ENCODE measurements at places on chromosomes 6 and 20.

GRCh38 chr6:66628917-66629316, 921.9 kb upstream of the EYS start:
- no peak for DNase-seq

DNA sequence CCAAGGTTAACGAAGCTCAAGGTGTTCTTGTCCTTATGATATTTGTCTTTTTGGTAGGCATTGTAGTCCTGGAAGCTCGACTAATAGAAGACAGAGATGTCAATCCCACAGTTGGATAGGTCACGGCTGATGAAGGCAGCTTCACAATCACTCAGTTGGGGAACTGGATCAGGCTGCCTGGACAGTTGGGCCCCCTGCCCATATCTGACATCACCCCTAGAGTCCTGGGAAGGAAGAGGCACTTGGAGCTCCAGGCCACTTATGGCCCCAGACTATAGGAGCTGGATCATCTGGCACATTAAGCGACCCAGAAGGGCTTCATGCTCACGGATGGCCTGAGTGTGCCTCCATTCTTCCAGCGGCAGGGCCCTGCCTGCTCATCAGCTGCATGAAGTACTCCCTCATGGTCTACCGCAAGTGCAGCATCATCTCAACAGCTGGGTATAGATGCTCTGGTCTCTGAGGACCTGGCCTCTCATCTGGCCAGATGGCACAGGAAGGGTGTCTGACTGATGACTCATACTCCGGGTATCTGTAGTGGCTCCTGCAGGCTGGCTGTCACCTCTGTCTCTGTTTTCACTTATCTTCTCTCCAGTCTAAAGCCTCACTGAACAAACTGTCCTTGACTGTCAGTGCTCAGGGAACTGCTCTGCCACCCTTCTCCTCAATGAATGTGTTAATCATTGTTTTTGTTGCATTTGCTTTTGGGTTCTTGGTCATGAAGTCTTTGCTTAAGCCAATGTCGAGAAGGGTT, 29.2 kb upstream of the SSR1 start:
- no peak for DNase-seq

DNA sequence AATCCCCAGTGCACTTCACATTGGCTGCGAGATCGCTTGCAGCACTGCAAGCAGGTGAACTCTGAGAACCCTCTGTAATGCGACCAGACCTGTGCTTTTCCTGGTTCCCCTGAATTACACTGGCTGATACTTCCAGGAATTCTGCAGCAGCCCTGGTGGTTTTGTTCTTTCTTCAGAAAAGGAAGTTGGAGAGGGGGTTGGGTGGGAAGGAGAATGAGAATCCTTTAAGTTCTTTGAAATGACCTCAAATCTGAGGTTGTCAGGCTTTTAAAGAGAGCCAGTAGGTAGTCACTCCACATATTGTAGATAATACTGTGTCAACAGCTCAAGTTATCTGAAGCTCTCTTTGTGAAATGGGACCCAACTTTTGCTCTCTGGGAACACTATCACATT, 62.4 kb downstream of the GCNT2 start:
- no peak for DNase-seq

- DNase-seq = no peak
Measured at GRCh38 chr20:60505423-60505822, 547.2 kb downstream of the CDH26 start.

DNA sequence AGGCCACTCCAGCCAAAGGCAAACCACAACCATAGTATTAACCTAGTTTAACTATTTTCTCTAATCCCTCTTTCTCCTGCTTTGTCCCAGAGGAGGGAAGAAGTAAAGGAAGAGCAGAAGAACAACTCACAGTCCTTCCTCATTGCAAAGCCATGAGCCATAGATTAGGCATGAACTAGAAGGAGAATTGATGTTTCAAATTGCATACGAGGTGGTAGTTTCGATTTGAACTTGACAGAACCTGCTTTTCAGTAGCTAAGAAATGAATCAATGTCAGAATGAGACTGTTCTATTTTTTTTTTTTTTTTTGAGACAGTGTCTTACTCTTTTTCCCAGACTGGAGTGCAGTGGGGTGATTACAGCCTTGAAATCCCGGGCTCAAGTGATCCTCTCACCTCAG, 48.3 kb downstream of the PROKR2 start:
- no peak for DNase-seq

DNA sequence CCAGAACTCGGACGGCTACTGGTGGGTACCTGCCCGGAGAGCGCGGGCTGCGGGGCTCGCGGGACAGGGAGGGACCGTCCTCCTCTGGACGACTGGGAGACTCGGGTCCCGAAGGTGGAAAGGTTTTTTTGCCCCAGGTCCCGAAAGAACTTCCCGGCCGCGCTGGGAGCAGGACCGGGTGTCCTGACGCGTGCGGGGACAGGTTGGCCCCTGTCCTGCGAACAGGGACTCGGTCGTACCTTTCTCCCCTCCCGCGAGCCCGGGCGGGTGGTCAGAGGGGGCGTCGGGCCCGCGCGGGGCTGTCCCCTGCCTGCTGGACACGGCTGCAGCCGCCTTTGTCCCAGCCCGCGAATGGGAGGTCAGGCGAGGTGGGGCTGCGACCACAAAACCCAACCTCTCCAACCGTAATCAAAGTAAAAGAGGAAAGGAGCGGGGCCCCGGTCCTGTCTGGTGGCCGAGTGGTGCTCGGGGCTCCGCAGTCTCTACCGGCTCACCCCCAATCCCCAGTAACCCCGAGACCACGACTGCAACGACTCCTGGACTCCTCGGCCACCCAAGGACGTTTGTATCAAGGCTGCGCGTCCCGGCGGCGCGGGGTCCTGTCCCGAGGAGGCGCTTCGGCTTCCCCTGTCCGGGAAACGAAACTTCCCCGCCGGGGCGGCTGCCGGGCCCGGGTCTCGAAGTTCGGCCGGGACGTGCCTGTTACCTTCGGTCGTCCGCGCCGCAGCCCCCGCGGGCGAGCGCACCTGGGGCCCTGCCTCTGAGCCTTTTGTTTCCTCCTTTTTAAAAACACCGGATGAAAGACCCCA, 798 bp downstream of the DSP start:
- peak; percentile 20 for DNase-seq

DNA sequence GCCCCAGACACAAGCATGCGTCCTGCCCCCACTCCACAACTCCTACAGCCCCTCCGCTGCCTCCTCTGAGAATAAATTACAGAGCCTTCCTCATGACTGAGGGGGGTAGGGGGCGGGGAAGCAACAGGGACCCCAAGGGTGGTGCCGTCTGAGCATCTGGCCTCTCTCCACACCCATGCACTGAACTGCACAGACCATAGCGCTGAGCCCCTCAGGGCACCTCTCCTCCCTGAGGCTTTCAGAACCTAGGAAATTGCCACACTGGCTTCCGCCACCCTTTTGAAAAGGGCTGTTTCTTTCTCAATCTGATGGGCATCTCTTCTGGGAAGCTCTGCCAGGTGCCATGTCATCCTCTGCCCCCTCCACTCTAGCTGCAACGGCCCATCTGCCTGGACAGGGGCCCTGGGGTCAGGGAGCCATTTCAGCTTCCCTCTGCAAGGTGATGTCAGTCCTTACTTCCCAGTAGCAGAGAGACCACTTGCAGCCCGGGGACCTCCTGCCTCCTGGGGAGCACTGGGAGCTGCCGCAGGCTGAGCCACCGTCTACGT, 2.5 kb downstream of the CST7 start:
- no peak for DNase-seq

- DNase-seq = no peak
Measured at GRCh38 chr6:57029213-57029612, 17.3 kb upstream of the KIAA1586 start.

DNA sequence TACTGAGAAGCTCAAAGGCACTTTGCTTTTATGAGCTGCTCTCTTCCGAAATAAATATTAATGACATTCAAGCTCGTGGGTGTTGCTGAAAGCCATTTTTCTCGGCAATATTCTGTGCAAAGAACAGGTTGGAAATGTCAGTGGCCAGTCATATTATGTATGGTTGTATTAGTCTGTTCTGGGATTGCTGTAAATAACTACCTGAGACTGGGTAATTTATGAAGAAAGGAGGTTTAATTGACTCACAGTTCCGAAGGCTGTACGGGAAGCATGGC, 32.1 kb downstream of the TUBB2B start:
- DNase-seq = no peak

DNA sequence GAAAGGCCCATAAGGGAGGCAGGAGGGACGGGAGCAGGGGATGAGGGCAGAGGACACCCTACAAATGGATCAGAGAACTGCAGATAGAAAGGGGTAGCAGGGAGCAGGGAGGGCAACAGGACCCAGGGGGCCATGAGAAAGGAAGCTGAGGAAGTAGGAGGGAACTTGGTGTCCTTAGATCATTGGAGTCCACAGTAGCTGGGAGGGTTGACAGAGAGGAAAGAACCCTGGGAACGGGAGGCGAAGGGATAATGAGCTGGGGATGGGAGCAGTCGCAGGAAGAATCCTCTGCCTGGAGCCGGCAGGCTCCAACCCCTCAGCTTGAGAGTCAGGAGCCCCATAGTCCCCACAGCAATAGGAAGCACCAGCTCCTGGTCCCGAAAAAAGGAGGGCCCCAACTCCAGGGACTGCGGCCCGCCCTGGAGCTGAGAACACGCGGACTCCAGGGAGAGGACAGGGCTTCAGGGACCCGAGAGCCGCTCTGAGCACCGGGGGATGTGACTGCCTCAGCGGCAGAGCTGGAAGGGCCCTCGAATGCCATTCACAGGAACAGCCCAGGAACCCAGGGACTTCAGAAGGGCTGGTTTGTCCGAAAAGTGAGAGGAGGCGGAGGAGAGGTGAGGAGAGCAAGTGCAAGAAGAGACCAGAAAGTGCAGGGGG, 32.7 kb downstream of the HLA-A start:
- peak; percentile 12 for DNase-seq

DNA sequence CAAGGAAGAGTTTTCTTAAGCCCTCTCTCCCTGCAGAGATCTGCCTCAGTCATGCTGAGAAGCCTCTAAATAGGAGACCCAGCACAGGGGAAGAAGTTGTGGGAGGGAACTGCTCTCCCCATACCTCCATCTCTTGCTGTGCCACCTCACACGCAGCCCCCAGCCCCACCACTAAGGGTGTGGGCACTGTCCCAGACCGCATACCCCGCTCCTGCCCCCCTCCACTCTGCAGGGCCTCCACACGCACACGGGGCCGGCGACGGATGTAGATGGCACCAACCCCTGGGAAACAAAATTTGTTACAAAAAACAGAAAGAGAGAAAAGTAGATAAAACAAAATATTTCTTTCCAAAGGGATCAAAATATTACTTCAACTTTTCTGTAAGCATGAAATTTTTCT, 10.2 kb upstream of the CPNE1 start:
- no peak for DNase-seq

GRCh38 chr20:23289724-23290395, 60.7 kb upstream of the NXT1 start:
- DNase-seq = no peak

- DNase-seq = no peak
Measured at GRCh38 chr6:46144270-46144669, 14.5 kb downstream of the ENPP4 start.

DNA sequence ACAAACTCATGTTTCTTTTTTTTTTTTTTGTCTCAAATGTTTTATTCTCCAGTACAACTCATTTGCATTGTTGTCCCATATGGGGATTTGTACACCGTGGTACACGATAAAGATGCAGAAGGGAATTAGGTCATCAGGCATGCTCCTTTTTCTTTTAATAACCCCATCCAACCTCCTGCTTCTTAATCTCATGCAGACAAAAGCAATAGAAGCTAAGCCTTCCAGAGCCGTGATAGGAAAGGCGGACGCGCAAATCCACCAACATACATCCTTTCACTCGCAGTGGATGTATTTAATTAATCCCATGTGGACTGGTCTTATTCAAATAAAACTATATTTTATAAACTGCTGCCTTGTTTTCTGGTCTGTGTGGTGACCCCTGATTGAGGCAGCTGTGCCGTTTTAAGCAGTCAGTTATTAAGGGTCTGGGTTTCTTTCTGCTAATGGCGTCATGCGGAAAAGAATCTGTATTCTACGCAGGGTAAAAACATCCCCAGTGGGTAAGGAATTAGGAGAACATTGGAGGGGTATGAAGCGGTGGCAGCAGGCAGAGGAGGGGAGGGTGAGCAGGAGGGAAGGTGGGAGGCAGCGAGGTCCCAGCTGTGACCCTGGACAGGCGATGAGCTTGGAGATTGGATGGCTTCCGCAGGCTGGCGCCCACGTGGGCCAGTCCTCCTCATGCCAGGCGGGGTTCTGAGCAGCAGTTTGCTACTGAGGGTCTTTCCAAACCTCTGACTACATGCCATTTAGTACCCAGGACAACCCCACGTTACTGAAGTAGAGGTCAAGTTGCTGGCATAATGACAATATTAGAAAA, 172.8 kb downstream of the LINC00237 start:
- no peak for DNase-seq

DNA sequence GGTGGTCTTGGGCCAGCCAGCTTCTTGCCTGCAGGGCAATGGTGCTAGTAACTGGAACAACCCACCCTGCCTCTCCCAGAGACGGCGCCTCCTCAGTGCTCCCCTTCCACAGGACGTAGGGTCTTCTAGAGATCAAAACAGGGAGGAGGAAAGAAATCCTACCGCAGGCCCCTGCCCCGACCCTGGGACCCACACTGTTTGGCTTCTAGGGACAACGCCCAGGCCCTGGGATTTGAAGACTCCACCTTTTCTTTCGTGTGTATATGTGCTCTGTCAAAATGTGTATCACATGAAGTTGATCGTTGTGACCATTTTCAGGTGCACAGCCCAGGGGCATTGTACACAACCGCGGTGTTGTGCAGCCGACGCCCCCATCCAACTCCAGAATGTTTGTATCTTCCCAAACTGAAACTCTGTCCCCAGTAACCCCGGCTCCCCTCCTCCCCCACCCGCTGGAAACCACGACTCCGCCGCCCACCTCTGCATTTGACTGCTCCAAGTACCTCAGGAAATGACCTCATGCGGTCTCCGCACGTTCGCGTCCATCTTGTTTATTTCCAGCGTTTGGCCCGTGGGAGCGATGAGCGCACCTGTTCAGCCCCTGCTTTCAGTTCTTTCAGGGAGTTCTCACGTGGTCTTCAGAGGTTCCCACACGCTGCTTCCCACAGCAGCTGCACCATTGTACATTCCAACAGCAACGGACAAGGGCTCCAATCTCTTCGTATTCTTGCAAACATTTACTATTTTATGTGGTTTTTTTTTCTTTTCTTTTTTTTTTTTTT, 3.4 kb upstream of the BHLHE23 start:
- peak; percentile 82 for DNase-seq

DNA sequence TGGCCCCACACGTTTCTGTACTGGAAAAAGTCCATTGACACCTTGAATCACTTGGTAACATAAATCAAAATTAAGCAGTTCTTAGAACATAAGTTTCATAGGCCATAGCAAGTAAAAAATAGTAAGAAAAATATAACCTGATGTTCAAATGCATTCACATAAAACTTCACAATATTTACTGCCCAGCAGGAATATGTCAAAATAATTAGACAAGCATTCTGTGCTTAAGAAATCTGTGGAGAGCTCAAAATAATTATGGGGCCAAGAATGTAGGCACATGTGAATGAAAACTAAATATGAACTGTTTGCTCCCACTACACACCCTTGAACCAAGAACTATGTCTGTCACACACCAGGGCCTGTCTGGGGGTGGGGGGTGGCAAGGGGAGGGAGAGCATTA, 70.8 kb downstream of the IPCEF1 start:
- no peak for DNase-seq

Data from stimulated activated CD4-positive, alpha-beta T cell treated with anti-CD3 and anti-CD28 coated beads, Interleukin-15, amount 100 ng/mL, for 24 hours (primary cell).